ENCODE measurements at places on chromosomes 7 and 10.

DNA sequence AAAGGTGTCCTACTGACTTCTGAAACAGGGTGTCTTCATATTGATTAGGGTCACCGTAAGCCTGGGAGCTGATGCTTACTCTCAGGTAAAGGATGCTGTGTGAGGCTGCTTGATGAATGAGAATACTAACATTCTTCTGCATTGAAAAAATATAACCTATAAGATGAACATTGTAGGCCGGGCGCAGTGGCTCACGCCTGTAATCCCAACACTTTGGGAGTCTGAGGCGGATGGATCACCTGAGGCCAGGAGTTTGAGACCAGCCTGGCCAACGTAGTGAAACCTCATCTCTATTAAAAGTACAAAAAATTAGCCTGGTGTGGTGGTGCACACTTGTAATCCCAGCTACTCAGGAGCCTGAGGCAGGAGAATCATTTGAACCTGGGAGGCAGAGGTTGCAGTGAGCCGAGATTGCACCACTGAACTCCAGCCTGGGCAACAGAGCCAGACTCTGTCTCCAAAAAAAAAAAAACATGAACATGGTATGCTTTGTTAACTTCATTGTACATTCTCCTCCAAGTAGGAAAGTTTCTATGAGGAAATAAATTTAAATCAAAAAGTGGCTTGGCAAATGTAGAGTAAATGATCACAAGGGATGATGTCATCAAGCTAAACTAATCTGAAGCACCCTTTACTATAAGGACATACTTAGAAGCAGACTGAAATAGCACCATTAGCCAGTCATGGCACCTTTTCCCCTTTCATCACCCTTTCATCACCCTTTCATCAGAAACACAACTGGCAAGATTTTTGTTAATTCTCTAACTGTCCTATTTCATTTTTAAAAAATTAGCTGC is 1.5 kb upstream of the BRAF start:
- DNase-seq: no peak

- DNase-seq: no peak
Observed at GRCh38 chr10:84415539-84416244, 87.3 kb downstream of the CCSER2 start.

- DNase-seq: no peak
Observed at GRCh38 chr7:146276888-146277287, 160.3 kb downstream of the CNTNAP2 start.

DNA sequence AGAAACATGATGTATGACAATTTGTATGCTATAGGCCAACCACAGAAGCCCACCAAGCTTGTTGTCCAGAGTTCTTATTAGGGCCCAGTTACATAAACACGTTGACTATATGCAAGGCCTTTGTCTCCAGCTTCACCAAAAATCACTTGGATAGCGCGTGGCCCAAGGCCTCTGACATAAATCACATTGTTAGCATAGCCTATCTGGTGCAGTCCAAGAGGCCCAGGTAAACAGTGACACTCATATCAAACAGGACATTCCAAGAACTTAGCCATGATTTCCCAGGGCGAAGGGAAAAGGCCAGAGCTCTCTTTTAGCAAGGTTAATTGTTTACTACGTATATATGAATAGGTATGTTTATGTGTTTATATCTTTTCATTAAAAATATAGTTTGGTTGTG is 337.2 kb upstream of the CELF2 start:
- no peak for DNase-seq

DNA sequence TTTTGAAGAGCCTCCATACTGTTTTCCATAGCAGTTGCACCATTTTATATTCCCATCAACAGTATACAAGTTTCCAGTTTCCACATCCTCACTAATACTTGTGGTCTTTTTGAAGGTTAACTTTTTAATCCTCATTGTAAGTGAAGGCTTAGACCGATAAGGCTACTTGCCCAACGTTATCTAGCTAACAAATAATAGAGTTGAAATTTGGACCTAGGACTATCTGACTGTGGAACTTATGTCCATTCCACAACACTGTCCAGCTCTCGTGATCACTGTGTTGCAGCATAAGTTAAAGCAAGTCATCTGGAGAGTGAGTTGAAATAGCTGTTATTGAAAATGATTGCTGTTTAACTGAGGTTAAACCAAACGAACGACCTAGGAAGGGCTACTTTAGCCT is 84.0 kb downstream of the ZNF92 start:
- DNase-seq: no peak

- DNase-seq: no peak
Observed at GRCh38 chr7:121390617-121391016, 5.5 kb downstream of the FAM3C start.

GRCh38 chr7:28983396-28984190 is 25.5 kb upstream of the TRIL start:
- DNase-seq: no peak

GRCh38 chr7:110909117-110909516 is 181.8 kb upstream of the LRRN3 start:
- no peak for DNase-seq

DNA sequence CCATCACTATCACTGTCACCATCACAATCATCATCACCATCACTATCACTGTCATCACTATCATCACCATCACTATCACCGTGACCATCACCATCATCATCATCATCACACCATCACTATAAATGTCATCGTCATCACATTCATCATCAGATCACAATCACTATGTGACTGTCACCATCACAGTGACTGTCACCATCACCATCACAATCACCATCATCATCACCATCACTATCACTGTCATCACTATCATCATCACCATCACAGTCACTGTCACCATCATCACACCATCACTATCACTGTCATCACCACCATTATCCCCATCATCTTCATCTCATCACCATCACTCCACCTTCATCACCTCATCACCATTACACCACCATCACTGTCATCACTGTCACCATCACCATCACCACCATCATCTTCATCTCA is 31.0 kb downstream of the PWWP2B start:
- no peak for DNase-seq

- DNase-seq: no peak
Observed at GRCh38 chr10:101120884-101121653, 10.0 kb upstream of the TLX1 start.

DNA sequence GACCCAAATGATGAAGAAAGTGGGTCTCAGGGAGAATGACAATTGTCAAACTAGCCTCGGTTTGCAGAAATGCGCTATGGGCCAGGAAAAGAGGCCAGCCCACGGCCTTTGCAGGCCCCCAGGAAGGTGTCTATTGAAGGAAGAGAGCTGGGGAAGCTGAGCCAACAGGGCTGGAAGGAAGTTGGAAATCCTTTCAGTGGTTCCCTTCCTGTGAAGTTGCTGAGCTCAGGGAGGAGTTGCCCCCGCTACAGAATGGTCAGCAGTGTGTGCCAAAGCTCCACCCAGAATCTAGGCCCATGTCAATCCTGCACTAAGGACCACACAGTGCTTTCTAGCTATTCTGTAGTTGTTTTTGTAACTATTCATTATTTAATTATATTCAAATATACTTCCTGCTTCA is 91.6 kb upstream of the ANLN start:
- DNase-seq: no peak

- no peak for DNase-seq
Observed at GRCh38 chr7:39589323-39590111, 23.3 kb downstream of the YAE1 start.
